ENCODE measurements at places on chromosomes 6 and 20.
A peak's percentile ranks its signal among the peaks of the same experiment; 100 is the strongest.

DNA sequence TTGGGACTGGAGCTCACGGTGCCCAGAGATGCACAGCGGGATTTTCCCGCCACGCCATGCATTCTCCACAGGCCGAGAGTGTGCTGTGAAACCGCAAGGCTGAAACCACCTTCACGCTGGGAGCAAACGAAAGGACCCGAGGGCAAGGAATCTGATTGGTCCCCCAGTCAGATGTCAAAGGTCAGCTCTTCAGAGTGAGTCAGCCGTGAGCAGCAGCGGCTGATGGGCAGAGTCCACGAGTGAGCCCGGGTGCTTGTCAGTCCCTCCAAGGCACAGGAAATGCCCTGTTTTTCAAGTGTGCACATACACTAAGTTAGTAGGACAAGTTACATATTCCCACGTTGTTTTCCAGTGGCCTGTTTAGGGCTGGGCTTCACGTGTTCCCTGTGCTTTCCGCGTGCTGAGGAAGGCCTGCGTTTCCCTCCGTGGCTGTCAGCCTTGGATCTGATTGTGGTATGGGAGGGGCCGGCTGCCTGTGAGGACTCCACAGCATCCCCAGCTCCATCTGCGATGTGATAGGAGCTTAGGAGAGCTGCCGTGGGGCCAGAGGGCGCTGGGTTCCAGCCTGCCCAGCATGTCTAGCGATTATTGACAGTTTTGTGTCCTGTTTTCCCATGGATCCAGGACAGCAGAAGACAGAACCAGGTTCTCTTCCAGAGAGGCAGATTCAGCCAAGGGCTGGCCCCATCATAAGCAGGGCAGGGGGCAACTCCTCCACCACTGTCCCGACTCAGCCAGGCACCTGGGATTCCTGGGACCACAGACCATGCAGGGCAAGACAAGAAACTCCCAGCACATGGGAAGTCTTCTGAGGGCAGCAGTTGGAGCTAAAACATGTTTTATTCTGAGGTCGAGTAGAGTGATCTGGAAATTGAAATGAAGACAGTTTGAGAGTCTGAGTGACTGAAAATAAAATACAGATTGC is 38.2 kb upstream of the FRMD1 start:
- no peak for DNase-seq

- DNase-seq, result no peak
These were observed 165.7 kb upstream of the OLIG3 start for GRCh38 chr6:137659871-137660270.

DNA sequence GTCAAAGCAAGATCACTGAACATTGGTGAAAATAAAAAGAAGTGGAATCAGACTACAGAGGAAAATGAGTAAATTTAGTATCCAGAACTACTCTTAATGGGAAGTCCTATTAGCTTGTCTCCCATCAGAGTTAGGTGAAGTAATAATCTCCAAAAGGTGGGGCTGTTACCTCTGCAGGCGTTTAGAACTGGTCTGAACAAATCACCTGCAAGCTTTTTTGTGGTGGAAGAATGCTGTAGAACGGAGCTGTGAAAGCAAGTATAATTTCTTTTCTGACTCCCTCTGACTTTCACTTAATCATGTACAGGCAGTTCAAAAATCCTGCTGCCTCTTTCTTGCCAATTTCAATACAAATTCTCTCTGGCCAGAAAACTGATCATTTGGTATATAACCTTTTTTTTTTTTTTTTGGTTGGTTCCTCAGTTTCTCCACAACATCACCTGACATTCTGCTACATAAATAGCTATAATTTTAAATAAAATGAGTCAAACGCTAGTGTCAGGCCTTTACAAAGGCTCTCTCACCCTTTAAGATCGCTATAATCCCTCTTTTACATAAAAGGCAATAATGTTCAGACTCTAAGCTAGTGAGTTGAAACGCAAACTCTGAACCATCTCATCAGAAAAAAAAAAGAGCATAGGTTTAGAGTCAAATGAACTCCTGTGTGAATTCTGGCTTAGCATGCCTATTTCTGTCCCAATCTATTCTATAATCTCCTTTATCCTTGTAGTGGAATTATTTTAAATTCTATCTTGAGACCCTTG is 38.8 kb downstream of the CITED2 start:
- DNase-seq, result no peak

GRCh38 chr6:107102414-107102805 is 12.9 kb downstream of the BEND3 start:
- no peak for DNase-seq

DNA sequence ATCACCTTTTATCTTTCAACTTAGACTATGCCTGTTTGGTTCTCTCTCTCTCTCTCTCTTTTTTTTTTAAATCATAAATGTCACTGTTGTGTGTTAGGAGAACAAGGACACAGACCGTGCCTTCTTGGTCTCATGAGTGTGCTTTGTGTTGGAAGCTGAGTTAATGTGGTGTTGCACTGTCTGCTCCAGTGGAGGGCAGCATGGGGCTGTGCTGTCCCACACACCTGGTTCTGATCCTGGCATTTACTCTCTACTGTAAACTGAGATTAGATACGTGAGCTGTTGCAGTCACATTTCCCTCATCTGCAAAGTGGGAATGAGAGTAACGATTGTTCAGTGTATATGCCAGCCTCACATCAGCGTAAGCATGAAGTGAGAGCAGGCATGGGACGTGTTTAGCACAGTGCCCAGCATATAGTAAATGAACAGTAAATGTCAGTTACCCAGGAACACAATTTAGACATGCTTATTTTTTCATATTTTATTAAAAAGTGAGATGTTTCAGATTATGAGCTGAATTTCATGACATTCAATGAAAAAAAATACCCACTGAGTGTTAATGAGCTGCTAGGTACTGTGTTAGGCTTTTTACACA is 161.1 kb downstream of the FARS2 start:
- DNase-seq, result peak; percentile 29

- no peak for DNase-seq
These were observed 27.0 kb upstream of the TBC1D7 start for GRCh38 chr6:13355043-13355945.

DNA sequence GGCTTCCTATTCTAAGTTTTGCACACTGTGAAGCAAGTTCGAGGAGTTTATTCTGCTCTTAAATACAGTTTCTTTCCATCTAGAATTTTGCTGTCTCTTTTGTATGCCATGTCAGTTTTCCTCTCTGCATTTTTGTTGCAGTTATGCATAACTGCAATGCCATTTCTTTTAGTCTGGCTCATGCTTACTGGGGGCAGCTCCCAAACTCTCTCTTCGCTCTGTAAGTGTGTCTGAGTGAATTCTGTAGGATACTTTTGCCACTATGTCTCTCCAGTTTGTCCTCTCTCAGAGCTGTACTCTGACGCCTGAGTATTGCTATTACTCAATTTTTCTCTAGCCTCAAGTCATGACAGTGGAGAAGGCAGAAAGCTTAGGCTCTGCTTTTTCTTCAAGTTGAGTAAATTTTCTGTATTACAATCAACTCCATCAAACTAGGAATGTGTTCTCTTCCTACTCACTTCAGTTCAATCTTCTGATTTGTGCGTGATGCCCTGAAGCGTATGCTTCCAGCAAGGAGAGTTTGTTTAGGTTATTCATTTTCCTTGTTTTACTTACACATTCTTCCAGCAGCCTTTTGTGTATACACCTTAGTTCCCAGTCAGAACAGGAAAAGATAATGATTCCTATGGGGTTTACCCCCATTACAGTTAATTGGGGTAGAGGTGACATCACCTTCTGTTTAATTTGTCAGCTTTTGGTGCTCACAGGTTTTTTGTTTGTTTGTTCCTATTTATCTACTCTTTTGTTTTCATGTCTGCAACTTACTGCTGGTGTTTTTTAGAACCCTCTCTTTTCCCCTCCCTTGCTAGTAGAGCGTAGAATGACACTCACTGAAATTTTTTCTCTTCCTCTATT is 430.9 kb downstream of the BCKDHB start:
- DNase-seq, result no peak

DNA sequence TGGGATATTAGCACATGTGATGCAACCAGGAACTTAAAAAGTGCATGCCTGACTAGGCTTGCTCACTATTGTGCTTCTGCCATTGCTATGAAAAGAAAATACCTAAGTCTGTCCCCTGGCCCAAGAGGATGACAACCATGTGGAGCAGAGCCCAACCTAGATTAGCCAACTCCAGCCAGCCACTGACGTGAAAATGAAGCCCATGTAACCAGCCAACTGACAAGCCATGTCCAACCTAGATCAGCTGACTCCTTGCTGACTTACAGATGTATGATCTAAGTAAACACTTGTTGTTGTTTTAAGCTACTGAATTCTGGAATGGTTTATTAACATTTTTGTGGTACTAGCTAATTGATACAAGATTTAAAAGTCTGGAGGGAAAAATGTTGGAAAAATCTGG is 47.5 kb downstream of the PIGU start:
- DNase-seq, result no peak

GRCh38 chr6:143092768-143093167 is 32.1 kb downstream of the AIG1 start:
- no peak for DNase-seq

DNA sequence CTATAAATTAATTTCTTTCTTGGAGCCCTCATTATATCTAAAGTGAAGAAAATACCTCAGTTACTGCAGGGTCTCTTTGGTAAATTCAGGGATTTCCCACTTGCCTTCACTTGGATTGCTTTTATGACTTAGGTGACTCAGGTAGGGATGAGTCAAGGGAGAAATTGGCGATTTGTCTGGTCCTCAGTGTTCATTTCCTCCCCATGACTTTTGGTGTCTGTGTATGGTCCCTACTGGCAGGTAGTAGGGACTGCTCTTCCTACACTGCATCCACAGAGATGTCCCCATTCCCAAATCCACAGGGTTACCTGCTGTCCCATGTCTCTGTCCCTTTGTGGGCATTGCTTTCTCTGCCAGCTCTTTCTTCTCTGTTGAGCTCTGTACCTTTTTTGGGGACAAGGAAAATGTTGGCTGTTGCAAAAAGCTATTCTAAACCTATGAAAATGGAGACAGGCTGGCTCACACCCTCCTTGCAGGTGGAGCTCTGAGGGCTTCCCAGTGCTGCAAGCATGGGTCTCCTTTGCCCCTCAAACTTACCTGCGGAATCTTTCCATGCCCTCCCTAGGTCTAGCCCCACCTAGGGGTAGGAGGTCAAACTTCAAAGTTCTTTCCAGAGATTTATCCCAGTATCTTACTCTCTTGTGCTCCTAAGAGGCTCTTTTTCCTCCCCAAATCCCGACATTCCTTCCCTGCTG is 211.9 kb downstream of the ZNF217 start:
- no peak for DNase-seq

- no peak for DNase-seq
These were observed 31.0 kb downstream of the DLGAP4 start for GRCh38 chr20:36336954-36337704.

DNA sequence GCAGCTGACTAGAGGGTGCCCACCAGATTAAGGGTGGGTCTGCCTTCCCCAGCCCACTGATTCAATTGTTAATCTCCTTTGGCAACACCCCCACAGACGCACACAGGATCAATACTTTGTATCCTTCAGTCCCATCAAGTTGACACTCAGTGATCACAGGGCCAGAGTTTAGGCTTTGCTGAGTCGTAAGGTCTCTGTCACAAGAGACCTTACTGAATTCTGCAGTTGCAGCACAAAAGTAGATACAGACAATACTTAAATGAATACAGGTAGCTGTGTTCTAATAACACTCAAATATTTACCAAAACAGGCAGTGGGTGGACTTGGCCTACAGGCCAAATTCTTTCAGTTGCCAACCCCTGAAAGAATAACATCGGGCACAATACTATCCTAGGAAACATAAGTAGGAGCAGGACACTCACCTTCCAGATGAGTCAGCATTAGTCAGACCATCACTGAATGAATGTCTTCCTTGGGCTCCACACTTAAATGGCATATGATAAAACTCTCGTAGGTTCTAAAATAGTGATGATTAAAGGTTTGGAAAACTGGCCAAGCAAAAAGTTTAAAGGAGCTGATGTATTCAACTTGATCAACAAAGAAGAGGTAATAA is 190.0 kb downstream of the UBE3D start:
- no peak for DNase-seq

DNA sequence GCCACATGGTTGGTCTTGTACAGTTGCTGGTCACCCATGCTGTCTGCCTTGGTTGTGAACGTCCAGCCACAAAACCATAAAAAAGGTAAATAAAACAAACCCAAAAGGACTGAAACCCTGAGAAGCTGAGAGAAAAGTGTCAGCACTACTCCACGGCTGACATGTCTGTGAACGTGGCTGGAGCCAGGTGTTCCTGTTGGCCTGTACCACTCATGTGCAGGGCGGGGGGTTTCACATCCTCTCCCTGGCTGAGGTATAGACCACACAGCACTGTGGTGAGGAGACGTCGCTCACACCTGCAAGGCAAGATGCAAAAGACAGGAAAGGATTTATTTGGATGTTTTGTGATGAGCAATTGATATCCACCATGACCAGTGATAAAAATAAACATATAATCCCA is 51.9 kb upstream of the MRPS10 start:
- DNase-seq, result no peak

DNA sequence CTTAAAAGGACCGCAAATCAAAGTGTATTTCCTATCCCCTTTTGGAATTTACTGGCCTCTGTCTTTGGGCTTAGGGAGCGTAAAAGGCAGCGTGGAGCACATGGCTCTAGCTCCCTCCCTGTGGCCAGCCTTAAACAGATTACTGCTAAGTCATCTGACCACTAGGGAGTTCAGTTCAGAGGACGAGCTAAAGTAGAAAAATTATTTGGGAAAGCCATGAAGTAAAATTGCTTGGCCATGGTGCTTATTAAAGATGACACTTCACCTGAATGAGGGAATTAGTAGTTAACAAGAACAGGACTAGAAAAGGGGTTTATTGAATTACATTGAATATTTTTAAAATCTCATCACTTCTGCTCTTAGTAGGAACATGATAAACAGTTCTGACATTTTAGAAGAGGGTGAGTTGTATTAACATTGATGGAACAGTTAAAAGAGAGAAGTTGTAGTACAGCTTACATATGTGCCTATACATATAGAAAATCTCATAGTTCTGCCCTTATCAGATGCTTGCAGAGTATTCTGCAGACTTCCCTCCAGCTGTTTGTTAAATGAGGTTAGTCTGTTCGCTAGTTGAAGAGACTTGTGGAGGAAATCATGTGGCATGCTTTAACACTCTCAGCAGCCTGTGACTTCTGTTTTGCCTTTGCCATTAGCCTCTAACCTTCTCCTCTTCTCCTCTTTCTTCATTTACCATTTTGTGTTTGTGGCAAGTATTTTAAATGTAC is 31.2 kb upstream of the MAPK13 start:
- no peak for DNase-seq

GRCh38 chr6:5547556-5547955 is 286.2 kb downstream of the FARS2 start:
- no peak for DNase-seq

DNA sequence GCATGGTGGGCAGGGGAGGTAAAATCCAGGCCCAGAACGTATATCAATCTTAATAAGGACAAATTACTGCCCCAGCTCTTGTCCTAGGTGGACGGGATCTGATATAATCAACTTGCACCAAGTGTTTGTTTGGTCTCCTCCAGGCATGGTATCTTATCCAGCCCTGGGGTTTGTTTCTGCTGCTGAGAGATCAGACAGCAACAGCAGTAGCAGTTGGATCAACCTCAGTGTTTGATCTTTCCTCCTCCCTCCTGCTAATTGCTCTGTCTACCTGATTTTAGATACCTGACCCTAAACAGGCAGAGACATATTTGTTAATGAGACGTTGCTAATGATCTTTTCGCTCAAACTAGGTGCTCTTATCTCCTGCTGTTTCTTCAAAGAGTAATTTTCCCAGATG is 100.4 kb upstream of the BACH2 start:
- DNase-seq, result no peak

GRCh38 chr6:143843677-143843999 is 500 bp downstream of the LTV1 start:
- DNase-seq, result no peak

GRCh38 chr20:48723308-48724264 is 104.2 kb downstream of the PREX1 start:
- no peak for DNase-seq

Measured in NCI-H1694 (cell line).